ENCODE measurements at places on chromosomes 12 and 14.

GRCh38 chr14:99133636-99134515, 138.1 kb downstream of the BCL11B start:
- DNase-seq: no peak

GRCh38 chr14:91961297-91962220, 14.1 kb upstream of the FBLN5 start:
- no peak for DNase-seq

GRCh38 chr14:52874389-52874788, 76.5 kb downstream of the FERMT2 start:
- no peak for DNase-seq

DNA sequence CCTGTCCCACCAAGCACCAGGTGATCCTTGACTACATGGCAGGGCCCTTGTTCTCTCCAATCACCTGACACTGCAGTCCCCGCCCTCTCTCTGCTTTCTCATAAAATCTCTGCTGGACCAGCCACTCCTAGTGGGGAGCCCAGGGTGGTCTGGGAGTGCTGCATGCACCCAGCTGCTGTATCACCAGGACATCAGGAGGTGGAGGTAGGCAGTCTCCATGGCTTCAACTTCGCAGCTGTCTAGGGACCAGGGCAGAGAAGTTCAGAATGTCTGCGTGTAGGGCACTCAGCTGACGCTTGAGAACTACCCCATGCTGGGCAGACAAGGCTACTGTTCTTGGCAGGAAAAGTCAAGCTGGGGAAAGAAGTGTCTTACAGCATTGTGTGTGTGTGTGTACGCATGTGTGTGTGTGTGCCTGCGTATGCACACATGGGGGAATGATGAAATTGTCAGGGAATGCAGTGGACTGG, 2.6 kb downstream of the WSCD2 start:
- DNase-seq: no peak

DNA sequence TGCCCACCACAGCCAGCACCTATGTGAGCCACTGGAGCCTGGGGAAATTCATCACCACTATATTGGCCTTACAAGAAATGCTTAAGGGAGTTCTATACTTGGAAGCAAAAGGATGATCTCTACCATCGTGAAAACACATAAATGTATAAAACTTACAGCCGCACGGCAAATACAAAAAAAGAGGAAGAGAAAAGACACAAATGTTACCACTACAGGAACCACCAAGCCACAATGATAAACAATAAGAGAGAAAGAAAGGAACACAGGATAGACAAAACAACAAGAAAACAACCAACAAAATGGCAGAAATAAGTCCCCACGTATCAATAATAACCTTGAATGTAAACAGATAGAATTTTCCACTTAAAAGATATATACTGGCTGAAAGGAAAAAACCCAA, 267.5 kb downstream of the TMEM121 start:
- DNase-seq: no peak

- DNase-seq: no peak
Measured at GRCh38 chr14:22232933-22233332, 356.1 kb downstream of the DAD1 start.

DNA sequence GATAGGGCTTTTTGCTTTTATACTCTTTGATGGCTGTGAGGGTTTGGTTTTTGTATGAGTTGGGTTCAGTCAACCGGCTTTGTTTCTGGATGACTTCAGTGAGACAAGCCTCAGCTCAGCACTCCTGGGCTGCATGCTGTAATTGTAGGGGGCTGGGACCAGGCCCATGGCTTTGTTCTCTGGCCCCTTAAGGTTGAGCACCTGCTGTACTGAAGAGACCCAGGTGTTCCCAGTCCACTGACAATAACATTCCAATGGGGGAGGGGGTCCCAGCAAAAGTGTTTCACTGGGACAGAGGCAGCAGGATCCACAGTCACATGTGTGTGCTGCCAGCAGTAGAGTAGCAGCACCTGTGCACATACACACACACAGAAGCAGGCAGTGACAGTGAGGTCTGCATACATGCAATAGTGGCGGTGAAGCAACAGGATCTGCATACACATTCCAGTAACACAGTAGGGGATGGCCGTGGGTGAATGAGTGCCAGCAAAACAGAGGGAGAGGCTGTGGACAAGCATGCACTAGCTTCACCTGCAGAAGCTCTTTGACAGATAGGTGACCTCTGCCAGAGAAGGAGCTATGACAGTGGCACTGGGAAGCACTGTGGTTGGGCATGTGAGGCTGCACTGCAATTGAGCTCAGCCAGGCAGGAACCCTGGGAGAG, 240.4 kb downstream of the ASCL1 start:
- DNase-seq: no peak

- DNase-seq: no peak
Measured at GRCh38 chr12:121404734-121405133, 4.8 kb downstream of the RNF34 start.

DNA sequence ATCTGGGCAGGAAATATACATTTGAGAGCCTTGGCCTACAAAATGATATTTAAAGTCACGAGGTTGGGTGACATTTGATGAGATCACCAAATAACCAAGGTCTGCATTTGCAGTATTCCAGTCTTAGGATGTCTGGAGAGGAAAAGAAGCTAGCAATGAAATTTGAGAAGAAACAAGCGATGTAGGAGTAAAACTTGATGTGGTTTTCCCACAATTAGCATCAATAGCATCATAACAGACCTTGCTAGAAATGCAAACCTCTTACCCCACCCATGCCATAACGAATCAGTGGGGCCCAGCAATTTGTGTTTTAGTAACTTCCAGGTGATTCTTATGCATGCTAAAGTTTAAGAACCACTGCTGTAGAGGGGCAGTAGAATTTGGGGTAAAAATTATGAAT, 219.9 kb downstream of the PPFIA2 start:
- no peak for DNase-seq

DNA sequence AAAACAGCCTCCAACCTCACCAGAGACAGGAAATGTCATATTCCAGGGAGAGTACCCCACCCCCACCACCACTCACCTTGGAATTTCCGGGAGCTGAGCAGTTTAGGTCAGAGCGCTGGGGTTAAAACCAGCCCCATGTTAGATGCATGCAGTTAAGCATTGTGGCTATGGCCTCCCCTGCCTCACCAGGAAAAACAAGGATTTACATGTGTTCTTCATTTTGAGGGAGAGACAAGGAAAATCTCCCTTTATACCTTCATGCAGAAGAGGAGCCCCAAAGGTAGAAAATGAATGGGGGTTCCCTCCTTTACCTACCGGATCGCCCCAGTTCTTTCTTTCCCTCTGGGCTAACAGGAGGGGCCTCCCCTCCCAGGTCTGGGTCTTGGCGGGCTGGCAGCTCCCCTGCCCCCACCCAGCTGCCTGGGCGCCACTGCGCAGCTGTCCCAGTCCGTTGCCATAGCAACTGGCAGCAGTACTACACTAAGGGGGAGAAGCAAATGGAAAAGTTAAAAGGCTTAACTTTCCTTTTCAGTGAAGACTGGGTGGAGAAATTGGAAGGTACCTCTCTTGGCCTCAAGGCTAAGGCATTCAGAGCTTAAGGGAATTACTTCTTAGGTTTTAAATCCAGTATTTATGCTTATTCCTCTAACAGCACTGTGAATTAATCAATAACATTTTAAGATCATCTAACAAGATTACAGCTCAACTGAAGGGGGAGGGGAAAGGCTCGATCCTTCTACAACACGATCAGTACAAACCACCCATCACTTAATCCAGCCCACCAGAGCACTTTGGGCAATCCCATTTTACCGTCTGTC, 20.5 kb downstream of the CBX5 start:
- DNase-seq: peak; percentile 16

GRCh38 chr14:52922059-52922458, 28.8 kb downstream of the FERMT2 start:
- DNase-seq: no peak

DNA sequence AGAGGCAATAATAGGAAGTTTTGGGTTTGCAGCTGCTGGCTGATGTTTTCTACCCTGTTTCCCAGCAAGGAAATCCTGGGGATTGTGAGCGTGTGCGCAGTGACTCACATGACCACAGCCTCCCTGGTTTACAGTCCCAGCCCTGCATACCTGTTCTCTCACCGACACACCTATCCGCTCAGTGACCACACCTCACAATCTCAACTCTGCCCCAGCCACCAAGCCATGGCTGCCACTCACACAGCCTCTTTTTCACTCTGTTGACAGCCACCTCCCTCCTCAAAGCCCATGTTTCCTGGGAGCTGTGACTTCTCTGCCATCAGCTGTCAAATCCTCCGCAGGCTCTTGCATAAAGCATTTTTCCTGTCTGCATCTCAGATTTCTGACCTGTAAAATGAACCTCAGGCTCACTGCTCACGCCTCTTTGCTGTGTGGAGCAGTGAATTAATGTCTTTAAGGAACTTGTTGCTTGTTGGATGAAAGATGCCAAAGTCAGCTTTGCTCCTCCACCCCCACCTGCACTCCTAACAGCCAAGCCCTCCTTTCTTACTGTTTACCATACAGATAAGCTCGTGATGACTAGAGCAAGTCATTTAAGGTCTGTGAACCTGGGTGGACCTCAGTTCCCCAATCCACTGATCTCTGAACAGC, 43.5 kb downstream of the B4GALNT3 start:
- no peak for DNase-seq

DNA sequence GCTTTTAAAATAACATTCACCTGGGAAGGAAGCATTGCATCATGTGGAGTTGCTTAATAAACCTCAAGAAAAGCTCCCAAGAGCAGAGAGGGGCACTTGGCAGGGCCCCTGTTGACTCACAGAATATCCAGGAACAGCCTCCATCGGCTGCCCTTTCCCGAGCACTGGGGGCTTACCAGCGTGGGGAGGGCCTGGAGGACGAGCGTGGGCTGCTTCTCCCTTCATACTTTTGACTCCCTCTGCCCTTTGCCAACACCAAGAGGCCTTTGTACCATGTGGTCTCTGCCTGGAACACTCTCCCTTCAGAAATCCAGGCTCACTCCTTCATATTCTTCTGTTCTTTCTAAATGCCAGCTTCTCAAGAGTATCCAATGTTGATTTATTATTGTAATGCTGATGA, 492.1 kb upstream of the TMEM132C start:
- DNase-seq: no peak

DNA sequence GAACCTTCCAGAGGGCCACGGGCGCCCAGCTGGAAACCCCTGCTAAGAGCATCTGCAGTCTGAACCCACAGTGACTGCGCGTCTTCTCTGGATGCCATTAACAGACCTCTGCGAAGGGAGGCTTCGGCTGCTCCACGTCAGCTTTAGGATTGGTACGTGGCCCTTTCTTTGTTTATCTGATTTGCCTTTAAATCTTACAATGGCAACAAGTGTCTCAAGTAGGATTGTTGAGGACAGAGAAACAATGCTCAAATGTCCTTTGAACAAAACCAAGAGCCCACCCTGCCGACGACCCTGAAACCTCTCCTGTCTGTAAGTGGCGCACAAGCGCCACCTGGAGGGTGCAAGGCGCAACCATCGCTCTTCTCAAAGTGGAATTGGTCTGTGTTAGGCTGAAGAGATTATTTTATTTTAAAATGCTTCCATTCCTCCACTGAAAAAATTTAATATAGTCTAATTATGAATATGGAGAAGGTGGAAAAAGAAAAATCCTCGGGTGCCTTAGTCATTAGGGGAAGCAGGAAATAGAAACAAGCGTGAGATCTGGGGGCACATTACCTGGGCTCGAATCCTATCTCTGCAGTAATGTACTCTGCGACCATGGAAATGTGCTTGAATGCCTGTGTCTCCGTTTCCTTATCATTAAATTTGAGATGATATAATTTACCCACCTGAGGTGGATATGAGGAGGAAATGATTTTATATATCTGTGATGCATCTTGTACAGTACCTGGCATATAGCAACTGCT, 82.6 kb upstream of the PTPRB start:
- DNase-seq: peak; percentile 6

DNA sequence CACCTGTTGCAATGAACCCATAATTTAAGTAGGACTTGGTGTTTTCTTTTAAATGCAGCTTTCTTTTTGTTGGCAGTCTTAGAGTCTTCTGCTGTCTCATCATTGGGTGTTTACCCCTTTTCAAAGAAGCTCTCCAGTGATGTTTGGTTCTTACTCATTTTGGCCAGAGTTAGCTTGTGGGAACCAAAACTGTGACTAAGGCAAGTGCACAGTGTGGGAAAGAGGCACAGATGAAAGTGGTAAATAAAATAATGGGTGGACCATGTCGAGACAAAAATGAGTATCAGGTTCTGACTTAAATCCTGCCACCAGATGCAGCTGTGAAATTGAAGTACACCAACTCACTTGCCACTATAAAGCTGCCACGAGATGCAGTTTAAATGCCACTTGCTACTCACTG, 615.4 kb upstream of the MIS18BP1 start:
- no peak for DNase-seq

DNA sequence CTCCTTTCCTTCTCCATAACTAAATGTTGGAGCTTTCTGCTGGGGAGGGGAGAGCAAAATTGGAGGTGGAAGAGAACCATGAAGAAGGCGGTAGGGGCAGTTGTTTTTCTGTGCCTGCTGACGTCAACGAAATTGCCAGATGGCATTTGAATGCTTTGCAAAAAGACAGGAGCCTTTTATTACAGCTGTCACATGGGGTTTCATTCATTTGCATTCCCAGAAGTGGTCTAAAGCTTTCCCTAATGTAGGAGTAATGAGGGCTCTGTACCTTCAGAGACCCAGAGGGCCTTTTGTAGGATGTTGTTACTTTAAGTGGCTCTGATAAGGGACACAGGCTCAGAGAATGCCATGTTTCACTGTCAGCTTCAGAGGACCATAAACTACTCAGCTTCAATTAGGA, 107.1 kb upstream of the SLCO1C1 start:
- no peak for DNase-seq

GRCh38 chr12:58285551-58285950, 344.2 kb downstream of the ATP23 start:
- DNase-seq: no peak

- DNase-seq: no peak
Measured at GRCh38 chr12:108905725-108906124, 25.8 kb downstream of the DAO start.

DNA sequence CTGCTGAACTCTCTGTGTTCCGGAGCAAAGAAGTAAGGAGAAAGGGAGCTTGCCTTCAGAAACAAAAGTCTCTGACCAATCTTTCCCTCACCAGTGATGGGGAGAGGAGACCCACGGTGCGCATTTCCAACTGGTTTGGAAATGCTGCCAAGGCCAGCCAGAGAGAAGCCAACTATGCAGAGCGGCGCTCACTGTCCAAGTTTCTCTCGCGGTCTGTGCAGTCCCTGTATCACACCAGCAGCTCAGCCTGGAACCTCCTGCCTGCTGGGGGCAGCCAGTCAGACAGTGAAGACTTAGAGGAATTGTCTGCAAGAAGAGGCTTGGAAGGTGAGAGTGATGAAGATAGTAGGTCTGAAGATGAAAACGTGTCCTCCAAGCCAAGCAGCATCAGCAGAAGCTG, 206.2 kb downstream of the NAV3 start:
- no peak for DNase-seq

- DNase-seq: peak; percentile 60
Measured at GRCh38 chr14:68781161-68782021, 11.5 kb downstream of the ZFP36L1 start.

- DNase-seq: no peak
Measured at GRCh38 chr12:82996168-82996812, 309.6 kb downstream of the TMTC2 start.

DNA sequence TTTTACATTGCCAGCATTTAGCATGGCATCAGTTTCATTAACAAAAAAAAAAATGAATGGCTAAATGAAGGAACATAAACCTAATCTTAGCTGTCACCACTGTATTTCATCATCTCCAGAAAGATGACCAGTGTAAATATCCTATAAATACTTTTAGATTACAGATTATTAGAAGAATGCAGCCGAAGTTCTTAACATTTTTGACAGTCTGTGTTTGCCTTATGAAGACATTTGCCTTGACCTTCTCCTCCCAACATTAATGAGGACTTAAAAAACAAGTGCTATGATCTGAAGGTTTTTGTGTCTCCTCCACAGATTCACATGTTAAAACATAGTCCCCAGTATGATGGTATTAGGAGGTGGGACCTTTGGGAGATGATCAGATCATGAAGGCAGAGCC, 253.0 kb downstream of the SNAPC1 start:
- no peak for DNase-seq
